ENCODE measurements at places on chromosomes 7 and 10. TPM values are rescaled to one million over a fixed set of nuclear protein-coding genes. Genes with fewer than 3 reads are reported as not detected.

GDF10 gene
- total RNA-seq: 0.49 TPM

H2AZ2 gene
- total RNA-seq: 192 TPM

PNLIPRP1 gene
- total RNA-seq: not detected

ASZ1 gene
- not detected for total RNA-seq

PROSER2 gene
- total RNA-seq: 0.37 TPM

MSMB gene
- total RNA-seq: not detected

NPSR1 gene
- total RNA-seq: not detected

OGDHL gene
- 0.89 TPM for total RNA-seq

UBN2 gene
- 15.2 TPM for total RNA-seq

HOGA1 gene
- not detected for total RNA-seq

RHOBTB1 gene
- 0.69 TPM for total RNA-seq

PGAM2 gene
- total RNA-seq: 0.42 TPM

INHBA gene
- 1.2 TPM for total RNA-seq

KIAA1549 gene
- total RNA-seq: 0.77 TPM

PSD gene
- total RNA-seq: 10.4 TPM

PRKG1 gene
- not detected for total RNA-seq
